GM12865 (cell line): ENCODE measurements at places on chromosomes 6 and 20.
A peak's percentile ranks its signal among the peaks of the same experiment; 100 is the strongest.

DNA sequence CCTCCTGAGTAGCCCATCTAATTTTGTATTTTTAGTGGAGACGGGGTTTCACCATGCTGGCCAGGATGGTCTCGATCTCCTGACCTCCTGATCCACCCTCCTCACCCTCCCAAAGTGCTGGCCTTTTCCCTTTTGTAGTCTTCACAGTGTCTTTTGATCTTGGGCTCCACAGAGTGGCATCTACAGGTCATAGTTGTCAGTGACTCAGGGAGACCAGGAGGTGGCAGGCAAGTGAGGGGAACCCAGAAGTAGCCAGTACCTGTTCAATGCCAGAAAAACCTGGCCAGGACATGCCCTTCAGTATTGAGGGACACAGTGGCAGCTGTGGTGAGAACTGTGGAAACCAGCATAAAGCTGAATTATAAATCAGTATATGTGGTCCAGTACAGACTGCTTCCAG lies 19.6 kb downstream of the RPP21 start:
- peak; percentile 20 for DNase-seq

GRCh38 chr6:25919657-25920056 lies 10.8 kb downstream of the SLC17A2 start:
- no peak for DNase-seq

GRCh38 chr6:16947375-16948015 lies 154.4 kb upstream of the STMND1 start:
- DNase-seq = no peak

DNA sequence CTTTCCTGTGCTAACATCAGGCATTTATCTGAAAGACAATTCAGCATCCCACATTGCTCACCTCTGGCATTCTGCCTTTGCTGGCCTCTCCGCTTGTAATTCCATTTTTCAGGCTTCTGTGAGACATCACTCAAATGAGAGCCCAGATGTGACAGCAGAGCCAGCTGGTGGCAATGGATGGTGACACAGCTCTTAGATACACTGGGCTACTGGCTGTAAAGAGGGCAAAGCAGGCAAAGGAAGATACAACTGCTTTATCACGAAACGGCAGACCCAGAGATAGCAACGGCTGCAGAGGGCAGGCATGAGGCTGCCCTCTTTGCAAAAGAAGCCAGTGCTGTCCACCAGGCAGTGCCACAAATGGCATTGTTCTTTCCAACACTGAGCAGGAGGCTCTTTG lies 329.8 kb downstream of the KIF16B start:
- peak; percentile 25 for DNase-seq

GRCh38 chr6:46014511-46015118 lies 1.0 kb downstream of the CLIC5 start:
- no peak for DNase-seq

- DNase-seq = no peak
These were observed 169.3 kb upstream of the JARID2 start for GRCh38 chr6:15076565-15076964.

DNA sequence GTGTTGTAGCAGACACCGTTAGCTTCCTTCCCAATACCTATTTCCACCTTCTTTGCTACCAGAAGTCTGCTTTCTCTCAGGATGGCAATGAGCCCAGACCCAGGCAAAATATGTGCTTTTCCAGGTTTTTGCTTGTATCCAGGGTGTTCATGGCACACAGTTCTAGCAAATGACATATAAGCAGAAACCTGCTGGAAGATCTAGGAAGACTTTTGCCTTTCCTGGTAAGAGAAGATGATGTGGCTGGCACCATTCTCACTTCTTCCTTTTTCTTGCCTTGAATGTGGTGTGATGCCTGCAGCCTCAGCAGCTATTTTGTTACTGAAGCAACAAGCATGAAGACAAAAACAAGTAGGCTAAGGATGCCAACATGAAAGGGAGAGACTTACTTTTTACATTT lies 19.2 kb upstream of the TBC1D22B start:
- DNase-seq = peak; percentile 3

DNA sequence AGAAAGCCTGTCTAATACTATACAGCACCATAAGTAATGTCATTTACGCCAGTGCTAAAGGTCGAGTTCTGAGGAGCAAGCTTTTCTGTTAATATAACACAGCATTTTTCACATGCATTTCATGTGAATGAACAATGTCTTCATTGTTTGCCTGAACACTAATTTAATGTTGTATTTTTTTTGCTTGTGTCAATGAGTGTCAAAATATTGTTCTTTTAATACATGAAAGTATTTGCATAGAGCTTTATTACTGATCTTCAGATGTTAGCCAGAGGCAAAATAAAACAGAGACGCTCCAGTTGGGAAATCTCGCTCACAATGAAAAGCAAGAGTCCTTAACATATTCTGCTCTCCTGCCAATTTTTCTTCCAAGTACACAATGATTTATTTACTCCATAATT lies 151.8 kb downstream of the FOXC1 start:
- DNase-seq = no peak

GRCh38 chr6:113073611-113074191 lies 726.6 kb downstream of the RFPL4B start:
- DNase-seq = no peak

GRCh38 chr6:144659202-144660182 lies 374.4 kb downstream of the UTRN start:
- peak; percentile 45 for DNase-seq

DNA sequence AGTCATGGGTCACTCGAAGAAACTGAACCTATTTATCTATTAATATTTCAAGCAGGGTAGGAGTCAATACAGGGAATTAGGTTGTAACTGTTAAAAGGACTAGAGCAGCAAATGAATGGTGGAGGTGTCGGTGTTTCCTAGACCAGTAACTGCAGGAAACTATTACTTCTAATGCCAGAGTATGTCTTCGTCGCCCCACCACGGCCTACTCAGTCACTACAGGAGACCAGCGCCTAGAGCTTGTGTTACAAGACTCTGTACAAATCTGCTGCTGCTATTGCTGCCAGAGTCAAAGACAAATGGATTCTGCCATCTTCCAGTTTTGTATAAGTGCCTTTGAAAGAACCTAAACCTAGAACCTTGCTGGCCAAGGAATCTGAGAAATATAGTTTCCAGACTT lies 343.9 kb downstream of the SOX4 start:
- peak; percentile 62 for DNase-seq

GRCh38 chr6:36888654-36889481 lies 3.1 kb downstream of the C6orf89 start:
- DNase-seq = peak; percentile 63

- no peak for DNase-seq
These were observed 79.5 kb downstream of the PAK5 start for GRCh38 chr20:9759392-9759791.

GRCh38 chr6:2857580-2858337 lies 16.1 kb upstream of the SERPINB1 start:
- DNase-seq = peak; percentile 94

- no peak for DNase-seq
These were observed 110.3 kb upstream of the MAP3K4 start for GRCh38 chr6:160881148-160881808.

DNA sequence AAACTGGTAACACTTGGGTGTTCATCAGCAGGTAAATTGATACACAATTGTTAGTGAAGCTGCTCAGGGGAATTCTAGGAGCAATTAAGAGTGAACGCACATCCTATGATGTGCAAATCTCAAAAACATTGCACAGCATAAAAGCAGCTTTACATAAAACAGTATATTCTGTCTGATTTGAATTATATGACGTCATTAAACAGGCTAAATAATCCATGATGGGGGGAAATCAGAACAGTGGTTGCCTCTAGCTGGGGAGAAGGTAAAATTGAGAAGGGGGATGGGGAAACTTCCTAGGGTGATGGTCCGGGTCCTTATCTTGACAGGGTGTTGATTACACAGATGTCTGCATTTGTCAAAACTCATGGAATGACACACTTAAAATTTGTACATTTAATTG lies 17.3 kb upstream of the THBD start:
- DNase-seq = no peak

GRCh38 chr6:149250951-149251350 lies 66.6 kb upstream of the TAB2 start:
- no peak for DNase-seq

DNA sequence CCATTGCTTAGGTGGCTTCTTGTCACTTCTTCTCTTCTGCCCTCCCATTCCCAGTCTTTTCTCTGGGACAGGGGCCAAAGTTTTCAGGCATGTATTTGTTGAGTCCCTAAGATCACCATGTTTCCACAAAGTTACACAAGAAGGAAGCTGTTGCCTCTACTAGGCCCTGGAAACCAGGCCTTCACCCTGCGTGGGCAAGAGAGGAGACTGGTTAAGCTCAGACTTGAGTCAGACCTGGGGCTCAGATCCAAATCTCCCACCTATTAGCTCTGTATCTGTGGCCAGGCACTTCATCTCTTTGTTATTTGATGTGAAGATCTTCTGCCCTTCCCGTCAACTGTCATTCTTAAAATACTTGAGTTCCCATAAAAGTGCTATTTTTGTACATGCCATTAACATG lies 154.6 kb downstream of the SASH1 start:
- DNase-seq = no peak

DNA sequence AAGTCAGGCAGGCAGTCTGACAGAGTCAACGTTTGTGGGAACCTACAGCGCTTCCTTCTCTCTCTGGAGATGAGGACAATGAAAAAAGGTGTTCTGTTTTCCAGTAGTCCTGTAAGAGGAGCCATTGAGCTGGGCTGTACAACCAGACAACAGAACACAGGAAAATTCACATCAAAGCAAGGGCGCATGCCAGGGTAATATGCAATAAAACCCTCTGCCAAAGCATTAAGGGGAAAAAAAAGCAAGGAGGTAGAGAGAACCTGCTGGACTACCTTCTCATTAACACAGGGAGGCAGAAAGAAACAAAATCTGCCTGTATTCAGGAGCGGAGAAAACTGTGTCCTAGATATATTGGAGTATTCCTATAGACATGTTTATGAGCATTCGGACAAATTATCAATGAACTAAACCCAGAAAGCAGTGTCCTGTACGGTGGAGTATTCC lies 1.3 kb downstream of the RNF24 start:
- peak; percentile 50 for DNase-seq

DNA sequence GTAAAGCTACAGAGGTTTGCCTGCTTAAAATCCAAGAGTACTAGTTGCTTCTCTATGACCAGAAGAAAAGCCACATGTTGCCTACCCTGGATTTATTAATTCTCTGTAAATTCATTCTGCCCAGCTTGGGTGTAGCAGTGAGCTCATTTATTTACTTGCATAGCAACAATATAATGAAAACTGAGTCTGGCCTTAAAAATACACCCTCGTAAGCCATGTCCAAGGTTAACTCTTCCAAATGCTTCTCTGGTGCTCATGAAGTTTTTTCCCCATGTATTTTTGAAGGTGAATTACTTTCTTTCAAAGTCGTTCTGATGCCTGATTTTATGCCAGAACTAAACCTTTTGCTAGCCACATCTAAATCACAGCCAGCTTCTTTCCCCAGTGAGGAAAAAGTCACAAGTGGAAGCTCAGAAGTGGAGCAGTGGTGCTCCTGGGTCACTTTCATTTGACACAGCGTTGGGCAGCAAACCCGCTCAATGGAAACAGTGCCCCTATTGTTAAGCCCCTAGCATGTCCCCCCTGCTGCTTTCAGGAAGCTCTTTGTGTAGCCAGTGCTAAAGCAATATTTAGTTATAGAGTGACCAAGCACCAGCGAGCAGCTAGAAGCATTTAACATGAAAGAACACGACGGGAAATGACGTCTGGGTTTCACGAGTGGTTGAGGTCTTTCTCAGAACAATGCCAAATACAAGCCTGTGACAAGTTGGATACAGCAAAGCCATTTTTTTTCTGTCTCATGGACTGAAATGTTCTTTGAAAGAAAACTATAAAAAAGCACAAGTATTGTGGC lies 29.8 kb downstream of the NEDD9 start:
- DNase-seq = no peak

- DNase-seq = no peak
These were observed 105.1 kb downstream of the PHF3 start for GRCh38 chr6:63740709-63741108.

- DNase-seq = no peak
These were observed 31.6 kb upstream of the CHRNA4 start for GRCh38 chr20:63392465-63393365.

DNA sequence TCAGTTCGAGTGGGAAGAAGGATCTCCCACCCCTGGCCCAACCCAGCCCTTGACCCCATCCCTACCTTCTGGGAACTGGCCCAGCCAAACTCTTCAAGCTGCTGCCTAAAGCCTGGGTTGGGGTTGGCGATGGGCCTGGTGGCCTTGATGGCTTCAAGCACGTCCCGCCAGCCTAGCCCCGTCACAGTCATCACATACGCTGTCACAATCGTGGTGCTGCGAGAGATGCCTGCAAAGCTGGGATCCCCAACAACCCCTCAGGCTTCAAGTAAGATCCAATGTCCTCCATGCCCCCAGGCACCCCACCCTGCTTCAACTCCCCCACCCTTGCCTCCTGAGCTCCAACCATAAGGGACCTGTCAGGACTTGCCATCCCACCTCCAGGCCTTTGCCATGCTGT lies 7.8 kb downstream of the DUSP15 start:
- DNase-seq = no peak

GRCh38 chr6:157825243-157825904 lies 2.3 kb downstream of the SNX9 start:
- no peak for DNase-seq

DNA sequence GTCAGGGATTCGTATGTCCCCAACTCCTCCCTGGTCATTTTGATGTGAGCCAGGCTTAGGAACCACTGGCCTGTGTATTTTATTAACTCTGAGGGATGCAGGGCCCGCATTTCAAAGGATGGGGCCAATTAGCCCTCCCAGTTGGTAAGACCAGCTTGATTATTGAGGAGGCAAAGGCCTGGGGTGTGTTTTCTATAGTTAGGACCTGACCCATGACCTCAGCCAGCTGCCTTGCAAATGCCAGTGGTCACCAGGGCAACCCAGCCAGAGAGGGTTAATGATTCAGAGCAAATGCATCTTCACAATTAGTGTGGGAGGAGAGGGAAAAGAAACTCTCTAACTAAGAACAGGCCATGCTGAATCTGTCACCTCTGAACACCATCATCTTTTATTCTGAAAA lies 835.4 kb downstream of the MAFB start:
- no peak for DNase-seq

DNA sequence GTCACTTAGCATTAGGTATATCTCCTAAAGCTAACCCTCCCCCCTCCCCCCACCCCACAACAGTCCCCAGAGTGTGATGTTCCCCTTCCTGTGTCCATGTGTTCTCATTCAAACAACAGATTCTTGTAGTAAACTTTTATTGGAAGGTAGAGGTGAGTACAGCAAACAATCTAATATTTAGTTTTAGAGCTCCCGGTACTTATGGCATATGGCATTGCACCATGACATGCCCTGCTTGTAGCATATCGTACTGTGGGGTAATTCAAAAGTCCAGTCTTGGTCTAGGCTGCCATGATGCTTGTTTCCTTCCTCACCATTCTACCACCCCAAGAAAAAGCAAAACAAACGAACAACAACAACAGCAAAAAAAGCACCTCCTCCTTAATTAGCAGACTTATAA lies 289.5 kb downstream of the ZNF217 start:
- DNase-seq = no peak

- DNase-seq = peak; percentile 38
These were observed at the start of gene CRYBG1 for GRCh38 chr6:106360410-106360988. TSS of gene CRYBG1 (plus strand) at chr6:106360717. CDS start at chr6:106360909, 192 bp downstream.

- DNase-seq = no peak
These were observed 35.0 kb downstream of the E2F3 start for GRCh38 chr6:20436719-20437118.
